ENCODE measurements at places on chromosomes 4 and X.

DNA sequence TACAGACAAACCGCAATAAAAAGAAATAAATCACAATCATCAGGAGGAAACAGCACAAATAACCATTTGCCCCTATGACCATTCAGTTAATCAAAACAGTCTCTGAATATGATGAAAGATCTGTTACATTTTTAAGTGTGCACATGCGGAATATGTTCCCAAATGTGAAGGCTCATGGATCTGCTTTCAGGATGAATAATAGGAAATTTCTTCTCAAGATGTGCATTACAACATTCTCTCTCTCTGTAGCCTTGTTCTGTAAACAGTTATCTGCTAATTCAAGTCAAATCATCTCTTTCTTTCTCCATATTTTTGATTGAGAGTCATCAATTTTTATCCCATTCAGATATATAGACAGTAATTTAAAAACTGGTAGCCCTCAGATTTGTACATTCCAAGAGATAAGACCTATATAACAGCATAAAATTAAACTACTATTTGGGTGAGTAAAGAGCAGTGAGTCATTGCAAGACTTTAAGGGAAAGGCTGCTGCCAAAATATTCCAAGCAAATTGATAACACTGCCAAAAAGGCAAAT is 433.9 kb upstream of the ATOH1 start:
- DNase-seq, result no peak

DNA sequence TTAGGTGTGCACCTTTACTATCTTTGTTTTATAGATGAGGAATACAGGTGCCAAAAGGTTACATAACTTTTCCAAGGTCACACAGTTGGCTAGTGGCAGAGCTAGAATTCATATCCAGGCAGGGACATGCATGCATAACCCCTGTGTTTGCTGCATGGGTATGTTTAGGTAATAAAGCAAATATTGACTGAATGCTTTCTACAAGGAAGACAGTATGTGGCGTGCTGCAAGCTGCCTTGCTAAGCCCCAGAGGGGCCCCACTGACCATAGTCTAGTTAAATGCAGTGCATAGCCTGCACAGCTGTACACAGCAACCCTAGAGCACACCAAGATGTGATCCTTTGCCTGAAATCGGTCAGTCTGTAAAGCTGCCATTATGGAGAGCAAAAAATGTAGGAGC is 320.5 kb upstream of the IGFBP7 start:
- no peak for DNase-seq

DNA sequence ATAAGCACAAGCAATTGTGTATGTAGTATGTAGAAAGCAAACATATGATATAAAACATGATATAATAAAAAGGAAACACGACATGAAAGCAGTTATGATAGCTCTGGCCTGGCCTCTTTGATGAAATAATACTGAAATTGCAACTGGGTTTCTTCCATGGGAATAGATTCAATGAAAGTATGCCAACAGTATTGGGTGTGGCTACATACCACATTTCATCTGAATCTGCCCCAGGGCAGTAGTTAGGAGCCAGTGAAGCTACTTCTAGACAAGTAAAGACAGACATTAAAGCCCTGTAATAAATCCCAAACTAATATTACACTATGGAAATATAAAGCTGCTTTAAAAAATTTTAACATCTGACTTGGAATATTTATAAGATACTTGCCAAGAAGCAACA is 207.3 kb downstream of the FBXW7 start:
- DNase-seq, result no peak

DNA sequence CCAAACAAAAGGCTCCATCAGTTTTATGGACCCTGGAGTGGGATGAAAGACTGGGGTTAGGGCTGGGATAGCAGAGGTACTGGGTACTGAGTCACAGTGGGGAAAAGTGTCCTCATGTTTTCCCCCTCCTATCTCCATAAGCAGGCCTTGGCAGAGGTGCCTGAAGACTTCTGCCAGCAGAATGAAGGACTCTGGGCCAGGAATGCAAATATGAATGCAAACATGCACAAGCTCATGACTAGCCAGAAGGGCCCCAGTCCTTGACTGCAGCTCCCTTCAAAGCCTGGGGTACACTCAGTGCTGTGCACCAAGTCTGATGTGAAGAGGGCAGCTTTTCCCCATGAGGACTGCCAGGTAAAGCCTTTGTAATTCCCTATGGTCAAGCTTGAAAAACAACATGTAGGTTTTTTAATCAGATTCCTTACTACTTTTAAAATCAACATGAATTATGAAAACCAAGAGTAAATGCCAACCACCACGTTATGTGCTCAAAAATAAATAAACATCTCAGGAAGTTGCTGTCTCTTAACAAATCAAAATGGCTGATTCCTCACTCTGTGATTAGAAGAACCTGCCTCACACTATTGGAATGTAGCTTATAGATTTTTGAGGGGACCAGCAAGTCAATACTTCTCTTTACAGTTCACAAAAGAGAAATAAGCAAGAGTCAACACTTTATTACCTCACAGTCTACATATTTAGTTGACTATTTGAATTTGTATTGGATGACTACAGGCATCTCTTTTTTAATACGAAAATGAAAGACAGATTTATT is 1512.0 kb downstream of the ARAP2 start:
- no peak for DNase-seq

DNA sequence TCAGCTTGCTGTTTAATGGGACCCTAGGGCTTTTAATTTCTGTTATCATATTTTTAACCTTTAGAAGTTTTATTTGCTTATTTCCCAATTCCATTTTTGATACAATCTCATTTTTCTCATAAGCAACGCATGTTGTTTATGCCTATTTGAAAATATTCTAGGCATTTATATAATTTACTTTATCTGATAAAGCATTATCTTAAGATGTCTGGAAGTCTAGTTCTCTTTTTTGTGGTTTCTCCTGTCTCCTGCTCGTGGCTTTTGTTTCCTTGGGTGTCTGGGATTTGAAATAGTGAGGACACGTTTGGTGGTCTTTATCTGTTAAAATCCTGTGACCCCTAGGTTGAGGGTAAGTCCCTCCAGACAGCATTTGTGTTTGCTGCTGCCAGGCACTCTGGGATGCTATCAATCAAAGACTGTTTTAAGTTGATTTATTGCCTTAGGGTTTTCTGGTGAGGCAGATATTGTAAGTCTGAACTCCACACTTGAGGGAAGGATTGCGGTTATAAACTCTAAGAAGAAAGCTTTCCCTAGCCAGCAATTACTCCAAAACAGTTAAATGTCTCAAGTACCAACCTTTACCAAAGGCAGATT is 208.0 kb downstream of the PRDM5 start:
- no peak for DNase-seq

DNA sequence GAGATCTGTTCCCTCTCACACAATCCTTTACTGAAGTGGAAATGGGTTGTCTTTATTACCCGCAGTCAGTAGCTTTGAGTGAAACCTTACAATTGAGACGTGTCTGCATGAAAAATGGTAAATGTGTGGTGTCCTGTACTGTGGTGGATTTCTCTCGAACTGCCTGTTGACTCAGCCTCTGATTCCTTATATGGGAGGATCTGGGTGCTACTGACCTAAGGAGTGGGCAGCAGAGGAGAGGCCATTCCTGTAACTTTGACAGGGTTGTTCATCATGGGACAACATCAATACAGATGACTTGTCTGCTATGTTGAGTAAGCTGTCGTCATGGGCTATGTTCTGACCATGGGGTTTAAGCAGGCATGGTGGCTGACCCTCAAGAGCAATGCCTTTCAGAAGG is 159.6 kb upstream of the WDR1 start:
- no peak for DNase-seq

GRCh38 chr4:111988514-111988913 is 156.7 kb upstream of the FAM241A start:
- DNase-seq, result no peak

GRCh38 chr4:76681996-76682395 is 215.9 kb downstream of the SOWAHB start:
- no peak for DNase-seq

GRCh38 chrX:72216973-72217372 is 21.9 kb downstream of the ERCC6L start:
- DNase-seq, result no peak

DNA sequence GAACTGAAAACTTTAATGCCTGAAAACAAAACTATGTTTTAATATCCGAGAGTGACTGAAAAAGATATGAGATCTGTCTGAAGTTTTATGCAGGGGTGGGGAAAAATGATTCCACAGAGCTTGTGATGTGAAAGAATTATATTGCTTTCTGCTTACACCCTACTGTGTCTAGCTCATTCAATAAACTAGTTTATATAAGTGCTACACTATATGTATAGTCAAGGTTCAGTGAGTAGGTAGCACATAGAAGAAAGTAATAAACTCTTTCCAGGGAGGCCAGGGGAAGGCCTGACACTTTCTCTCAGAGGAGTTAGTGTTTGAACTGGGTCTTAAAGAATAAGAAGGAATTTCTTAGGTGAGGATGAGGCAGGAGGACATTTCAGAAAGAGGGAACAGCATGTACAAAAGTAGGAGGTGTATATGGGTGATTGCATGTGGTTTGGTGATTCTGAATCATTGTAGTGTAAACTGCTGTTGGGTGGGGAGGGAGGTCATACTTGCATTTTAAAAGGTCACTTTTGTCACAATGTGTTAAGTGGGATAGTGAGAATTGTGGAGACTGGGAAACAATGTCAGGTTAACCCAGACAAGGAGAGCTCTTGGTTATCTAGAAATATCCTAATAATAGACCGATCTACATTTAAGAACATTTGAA is 25.1 kb upstream of the TEX13D start:
- DNase-seq, result no peak

DNA sequence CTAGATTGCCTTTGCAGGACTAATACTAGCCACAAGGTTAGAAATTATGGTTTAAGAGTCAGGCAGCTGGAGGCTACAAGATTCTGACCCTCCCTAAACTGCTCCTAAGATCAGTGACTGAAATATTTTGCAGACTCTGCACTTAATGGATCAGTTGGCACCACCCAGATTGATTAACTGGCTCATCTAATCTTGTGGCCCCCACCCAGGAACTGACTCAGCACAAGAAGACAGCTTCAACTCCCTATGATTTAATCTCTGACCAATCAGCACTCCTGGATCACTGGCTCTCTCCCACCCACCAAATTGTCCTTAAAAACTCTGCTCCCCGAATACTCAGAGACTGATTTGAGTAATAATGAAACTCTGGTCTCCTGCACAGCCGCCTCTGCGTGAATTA is 145.4 kb upstream of the LCORL start:
- DNase-seq, result no peak

- DNase-seq, result no peak
Measured at GRCh38 chr4:86283371-86283770, 76.5 kb downstream of the MAPK10 start.

- DNase-seq, result no peak
Measured at GRCh38 chrX:53065104-53065503, 16.5 kb downstream of the GPR173 start.

GRCh38 chrX:10360116-10360515 is 203.3 kb downstream of the CLCN4 start:
- DNase-seq, result no peak

DNA sequence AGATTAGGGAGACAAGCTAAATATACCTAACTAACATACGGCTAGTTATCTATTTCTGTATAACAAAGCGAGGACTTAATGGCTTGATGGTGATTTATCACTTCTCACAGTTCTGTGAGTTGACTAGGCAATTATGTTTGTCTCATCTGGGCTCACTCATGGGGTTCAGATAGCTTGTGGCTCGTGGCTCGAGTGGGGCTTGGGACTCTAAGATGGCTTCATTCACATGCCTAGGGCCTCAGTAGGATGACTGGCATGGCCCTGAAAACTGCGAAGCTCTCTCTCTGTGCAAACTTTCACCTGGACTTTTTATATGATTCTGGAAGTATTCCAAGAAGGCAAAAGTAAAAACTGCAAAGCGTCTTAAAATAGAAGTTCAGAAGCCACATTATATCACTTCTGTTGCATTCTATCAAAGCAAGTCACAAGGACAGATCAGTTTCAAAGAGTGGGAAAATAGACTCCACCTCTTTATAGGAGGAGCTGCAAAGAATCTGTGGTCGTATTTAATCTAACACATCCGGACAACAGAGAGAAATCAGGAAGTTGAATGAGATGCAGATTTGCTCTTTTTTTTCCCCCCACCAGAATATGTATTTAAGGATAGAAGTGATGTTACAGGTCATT is 491.2 kb downstream of the INPP4B start:
- DNase-seq, result no peak

GRCh38 chrX:129445436-129445835 is 77.9 kb downstream of the SMARCA1 start:
- DNase-seq, result no peak

DNA sequence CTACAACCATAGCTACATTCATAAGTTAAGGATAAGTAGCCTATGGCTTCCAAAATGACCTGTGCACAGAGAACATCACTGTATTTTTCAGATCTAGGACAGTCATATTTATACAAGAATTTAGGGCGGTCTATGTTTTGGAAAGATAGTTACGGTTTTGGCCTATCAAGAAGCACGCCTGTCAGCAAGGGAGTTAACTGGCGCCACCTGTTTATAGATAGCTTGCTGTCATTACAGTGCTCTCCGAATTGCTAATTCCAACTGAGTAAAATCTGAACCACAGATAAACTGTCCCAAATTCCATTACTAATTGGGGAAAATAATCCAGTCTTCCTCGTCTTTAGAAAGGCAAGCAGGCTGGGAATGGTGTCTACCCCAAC is 646 bp downstream of the ABCB7 start:
- no peak for DNase-seq

GRCh38 chr4:3415471-3416141 is 26.2 kb upstream of the HGFAC start:
- DNase-seq, result no peak

DNA sequence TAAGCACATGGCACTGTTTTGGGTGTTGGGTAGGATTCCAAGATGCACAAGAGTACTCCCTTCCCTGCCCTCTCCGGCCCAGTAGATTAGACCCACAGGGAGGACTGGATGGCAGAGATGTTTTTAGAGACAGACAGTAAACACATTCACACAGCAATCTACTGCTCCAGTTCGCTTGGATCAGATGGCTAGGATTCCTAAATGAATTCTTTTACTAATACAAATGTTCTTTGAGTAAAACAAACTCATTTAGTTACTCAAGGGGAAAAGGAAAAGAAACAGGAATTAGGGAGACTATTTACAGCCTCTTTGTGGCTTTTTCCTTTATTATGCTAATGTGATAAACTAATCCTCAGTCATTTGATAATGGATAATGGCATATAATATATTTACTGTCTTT is 5.9 kb downstream of the SNX25 start:
- DNase-seq, result no peak

DNA sequence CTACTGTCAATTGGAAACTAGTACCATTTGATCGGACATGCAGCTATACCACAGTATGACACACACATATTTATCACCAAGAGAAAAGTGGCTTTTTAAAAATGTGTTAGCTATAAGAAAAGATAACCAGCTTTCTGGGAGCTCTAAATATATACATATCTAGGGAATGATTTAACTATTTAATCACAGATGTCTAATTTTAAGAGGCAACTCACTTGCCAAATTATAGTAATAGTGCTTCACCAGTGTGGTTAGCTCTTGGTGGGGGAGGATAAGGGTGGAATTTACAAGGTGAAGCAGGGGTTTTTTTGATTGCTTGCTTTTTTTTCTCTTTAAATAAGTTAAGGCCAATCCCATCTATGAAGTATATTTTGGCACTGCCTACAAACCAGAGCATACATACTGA is 547.7 kb upstream of the DIPK2B start:
- no peak for DNase-seq

DNA sequence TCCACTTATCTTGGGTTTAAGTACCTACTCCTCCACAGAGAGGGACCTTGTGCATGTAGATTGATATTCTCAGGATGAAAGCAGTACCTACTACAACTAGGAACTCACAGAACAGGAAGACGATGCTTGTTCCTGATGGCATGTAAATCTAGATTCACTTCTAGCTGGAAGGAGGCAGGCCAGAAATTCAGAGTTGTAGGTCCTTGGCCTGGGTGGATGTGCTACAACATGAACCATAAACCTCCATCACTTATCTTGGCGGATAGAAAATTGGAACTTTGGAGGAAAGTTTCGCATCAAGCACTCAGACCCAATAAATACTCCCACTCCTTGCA is 9.3 kb upstream of the SMIM20 start:
- no peak for DNase-seq
